ENCODE measurements at places on chromosomes 5 and 9. TPM values are rescaled to one million over a fixed set of nuclear protein-coding genes. Genes with fewer than 3 reads are reported as not detected.

ACSL6 gene
- total RNA-seq, result not detected

FOCAD gene
- total RNA-seq, result 36.8 TPM

N4BP3 gene
- 0.13 TPM for total RNA-seq

PAIP2 gene
- 56.5 TPM for total RNA-seq

THBS4 gene
- total RNA-seq, result 0.38 TPM

HARS1 gene
- total RNA-seq, result 103 TPM

NXNL2 gene
- 2.5 TPM for total RNA-seq

HRCT1 gene
- 2.1 TPM for total RNA-seq

RAD50 gene
- 27.0 TPM for total RNA-seq

PAX5 gene
- not detected for total RNA-seq

DPP7 gene
- 81.8 TPM for total RNA-seq

TIMD4 gene
- not detected for total RNA-seq

YTHDC2 gene
- total RNA-seq, result 14.4 TPM

IDNK gene
- 6.2 TPM for total RNA-seq

SLC46A2 gene
- not detected for total RNA-seq

ADAM19 gene
- total RNA-seq, result 71.8 TPM

GARNL3 gene
- total RNA-seq, result 1.2 TPM

PLPPR1 gene
- total RNA-seq, result not detected

C9orf43 gene
- total RNA-seq, result 0.19 TPM

FAM151B gene
- 3.1 TPM for total RNA-seq

GOLPH3 gene
- 65.3 TPM for total RNA-seq

SOHLH1 gene
- total RNA-seq, result not detected

CACNA1B gene
- total RNA-seq, result not detected

ST8SIA4 gene
- total RNA-seq, result 13.9 TPM

DIRAS2 gene
- total RNA-seq, result 0.13 TPM

AGGF1 gene
- 25.8 TPM for total RNA-seq

OTP gene
- total RNA-seq, result not detected

GABRA6 gene
- total RNA-seq, result not detected

LCP2 gene
- total RNA-seq, result not detected
